ENCODE measurements at places on chromosomes 12 and 14. TPM values are rescaled to one million over a fixed set of nuclear protein-coding genes. Genes with fewer than 3 reads are reported as not detected.

The SETD3 gene
- total RNA-seq: 62.8 TPM

The SLC17A8 gene
- total RNA-seq: not detected

GRCh38 chr12:15979096-15980092 is 68.3 kb downstream of the DERA start:
- peak; percentile 37 for DNase-seq

The KRT6C gene
- 8.7 TPM for total RNA-seq

DNA sequence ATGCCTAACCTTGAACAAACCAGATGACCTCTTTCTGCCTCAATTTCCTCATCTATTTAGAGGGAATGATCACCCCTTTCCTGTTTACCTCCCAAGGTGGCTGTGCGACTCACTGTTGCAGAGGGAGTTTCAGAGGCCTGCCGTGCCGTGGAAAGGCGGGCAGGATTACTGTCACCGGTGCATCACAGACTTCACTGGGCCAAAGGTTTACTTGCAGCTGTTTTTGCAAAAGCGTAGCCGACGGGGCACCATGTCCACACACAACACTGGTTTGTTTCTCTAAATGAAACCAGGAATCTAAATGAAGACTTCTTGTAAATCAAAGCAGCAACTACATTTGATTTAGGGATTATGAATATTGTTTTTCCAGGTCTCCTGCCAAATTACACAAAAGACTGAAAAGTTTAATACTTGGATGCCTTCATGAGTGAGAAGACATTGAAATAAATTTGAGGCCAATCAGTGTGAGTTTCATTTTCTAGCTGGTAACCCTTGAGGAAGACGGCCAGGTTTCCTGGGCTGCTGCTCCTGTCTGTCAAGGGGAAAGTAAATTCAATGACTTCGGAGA is 696.1 kb upstream of the TMEM132C start:
- no peak for DNase-seq

The PTCSC3 gene
- not detected for total RNA-seq

The VRTN gene
- not detected for total RNA-seq

GRCh38 chr14:65251213-65251612 is 148.9 kb upstream of the MAX start:
- DNase-seq: peak; percentile 95

The LAG3 gene
- 1.3 TPM for total RNA-seq

The MUCL1 gene
- not detected for total RNA-seq

GRCh38 chr12:138898-139534 is 72.4 kb downstream of the IQSEC3 start:
- no peak for DNase-seq

GRCh38 chr12:99130808-99131553 is 485.9 kb downstream of the APAF1 start:
- no peak for DNase-seq

GRCh38 chr12:3186546-3187215 is 109.5 kb downstream of the TSPAN9 start:
- DNase-seq: no peak

GRCh38 chr12:21539797-21540196 is 13.7 kb downstream of the SPX start:
- peak; percentile 45 for DNase-seq

DNA sequence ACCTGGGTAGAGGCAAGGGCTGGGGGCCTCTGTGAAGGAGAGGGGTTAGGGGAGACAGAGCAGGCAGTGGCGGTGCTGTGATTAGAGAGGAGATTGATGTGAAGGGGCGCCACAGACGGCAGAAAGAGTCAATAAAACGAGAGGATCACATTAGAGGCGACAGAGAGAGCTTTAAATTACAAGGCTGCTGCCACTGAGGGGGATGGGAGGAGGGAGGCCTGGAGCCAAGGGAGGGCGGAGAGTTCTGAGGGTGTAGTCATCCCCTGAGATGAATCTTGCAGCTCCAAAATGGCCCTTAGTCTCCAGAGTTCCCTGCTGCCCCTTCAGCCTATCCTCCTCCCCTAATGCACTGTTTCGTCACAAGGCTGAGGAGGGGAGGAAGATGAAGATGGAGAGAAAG is 12.8 kb downstream of the ZFHX2 start:
- no peak for DNase-seq

GRCh38 chr14:34214961-34215360 is 247.1 kb downstream of the SPTSSA start:
- no peak for DNase-seq

DNA sequence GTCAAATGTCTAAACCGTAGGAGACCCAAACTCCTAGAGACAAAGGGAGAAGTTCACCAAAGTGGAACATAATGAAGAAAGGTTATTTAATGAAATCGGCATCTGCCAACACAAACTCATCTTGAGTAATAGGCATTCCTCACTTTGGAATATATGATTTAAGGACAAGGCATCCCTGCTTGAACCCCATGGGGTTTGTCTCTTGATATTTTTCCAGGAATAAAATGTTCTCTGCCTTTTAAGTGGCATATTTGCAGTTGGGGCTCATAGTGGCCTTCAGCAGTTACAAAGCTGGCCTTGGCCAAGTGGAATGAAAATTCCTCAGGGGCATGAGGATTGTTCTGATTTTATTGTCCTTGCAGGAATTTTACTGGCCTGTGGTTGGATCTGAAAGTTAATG is 7.1 kb downstream of the POP5 start:
- DNase-seq: no peak

- no peak for DNase-seq
Observed at GRCh38 chr14:75380656-75381055, 47.2 kb upstream of the JDP2 start.

- DNase-seq: peak; percentile 62
Observed at GRCh38 chr14:36942522-36943245, 229.7 kb downstream of the SLC25A21 start.

The CAPZA3 gene
- not detected for total RNA-seq

DNA sequence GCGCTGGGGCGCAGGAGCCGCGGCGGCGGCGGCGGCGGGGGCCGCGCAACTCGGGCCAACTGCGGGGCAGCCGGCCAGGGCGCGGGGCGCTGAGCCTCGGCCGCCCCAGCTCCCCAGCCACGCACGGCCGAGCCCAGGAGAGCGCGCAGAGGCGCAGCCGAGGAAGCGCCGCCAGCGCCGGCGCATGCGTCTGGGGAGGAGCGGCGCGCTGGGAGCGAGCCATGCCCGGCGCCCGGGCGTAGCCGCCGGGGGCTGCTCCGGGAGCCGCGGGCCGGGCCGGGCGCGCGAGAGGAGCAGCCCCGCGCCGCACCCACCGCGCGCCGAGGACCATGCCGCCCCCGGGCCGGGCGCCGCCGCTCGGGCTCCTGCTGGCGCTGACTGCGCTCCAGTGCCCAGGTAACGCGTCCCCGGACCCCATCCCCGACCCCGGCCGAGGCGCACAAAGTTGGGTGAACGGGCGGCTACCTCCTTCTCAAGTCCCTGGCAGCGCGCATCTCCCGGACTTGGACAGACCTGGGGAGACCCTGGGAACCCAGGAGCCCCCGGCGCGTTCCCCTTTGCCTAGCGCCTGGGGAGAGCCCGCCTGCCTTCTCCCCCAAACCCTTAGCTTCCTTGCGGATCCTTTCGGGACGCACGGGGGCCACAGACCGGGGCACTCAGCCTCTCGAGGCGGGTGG is 121.4 kb downstream of the AACS start:
- DNase-seq: peak; percentile 20
